ENCODE measurements at places on chromosomes 3 and 15.

DNA sequence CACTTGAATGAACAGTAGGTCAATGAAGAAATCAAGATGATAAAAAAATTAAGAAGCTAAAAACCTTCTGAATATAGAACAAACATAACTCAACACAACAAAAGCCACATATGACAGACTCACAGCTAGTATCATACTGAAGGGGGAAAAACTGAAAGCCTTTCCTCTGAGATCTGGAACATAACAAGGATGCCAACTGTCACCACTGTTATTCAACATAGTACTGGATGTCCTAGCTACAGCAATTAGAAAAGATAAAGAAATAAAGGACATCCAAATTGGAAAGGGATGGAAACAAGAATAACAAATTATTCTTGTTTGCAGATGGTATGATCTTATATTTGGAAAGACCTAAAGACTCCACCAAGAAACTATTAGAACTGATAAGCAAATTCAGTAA lies 60.8 kb downstream of the ILDR1 start:
- DNase-seq: no peak

GRCh38 chr3:11944052-11944673 lies 60.0 kb upstream of the SYN2 start:
- no peak for DNase-seq

DNA sequence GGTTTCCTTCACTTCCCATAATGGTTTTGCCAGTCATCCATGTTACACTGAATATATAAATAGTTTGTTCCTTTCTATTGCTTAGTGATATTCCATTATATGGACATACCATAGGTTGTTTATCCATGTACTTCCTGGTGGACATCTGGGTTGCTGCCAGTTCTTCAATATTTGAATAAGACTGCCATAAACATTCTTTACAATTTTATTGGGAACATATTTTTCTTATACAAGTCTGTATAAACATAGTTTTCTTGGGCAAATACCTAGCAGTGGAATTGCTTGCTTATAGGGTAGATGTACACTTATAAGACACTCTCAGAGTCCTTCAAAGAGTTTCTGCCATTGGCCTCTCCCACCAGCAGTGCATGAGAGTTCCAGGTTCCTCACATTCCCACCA lies 231.4 kb downstream of the OPA1 start:
- DNase-seq: no peak

- no peak for DNase-seq
Observed at GRCh38 chr3:194994551-194994981, 276.4 kb downstream of the XXYLT1 start.

DNA sequence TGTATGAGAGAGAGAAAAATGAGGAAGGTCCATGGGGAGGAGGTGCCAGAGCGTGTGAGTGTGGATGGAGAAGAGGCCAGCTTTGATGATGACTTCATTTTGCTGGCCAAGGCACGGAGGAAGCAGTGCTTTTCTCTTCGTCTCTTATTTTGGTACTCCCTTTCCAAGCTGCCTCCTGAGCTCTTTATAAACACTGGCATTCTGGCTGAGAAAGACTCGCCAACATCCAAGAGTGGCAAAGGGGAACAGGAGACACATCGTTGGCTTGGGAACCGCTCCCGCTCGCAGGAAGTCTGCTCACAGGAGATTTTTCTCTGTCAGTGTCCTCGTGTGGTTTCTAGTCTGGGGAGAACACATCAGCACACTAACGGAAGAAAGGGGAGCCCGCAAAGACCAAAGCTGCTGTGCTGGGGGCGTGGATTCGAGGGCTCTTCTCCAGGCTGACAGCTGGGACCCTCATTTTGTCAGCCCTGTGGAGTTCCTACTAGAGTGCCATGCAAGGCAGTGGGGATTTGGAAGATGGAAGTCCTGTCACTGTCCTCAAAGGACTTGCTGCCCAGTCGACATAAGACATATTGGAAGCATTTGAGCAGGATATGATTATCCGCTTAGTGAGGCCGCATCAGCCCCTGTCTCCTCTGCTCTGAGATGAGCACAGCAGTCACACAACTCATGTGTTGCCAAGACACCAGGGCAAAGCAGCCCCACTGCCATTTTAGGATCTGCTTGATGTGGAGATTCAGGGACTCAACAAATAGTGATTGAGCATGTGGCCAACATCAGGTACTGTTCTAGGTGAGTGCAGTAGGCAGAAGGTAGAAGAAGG lies 8.0 kb upstream of the SEMA4B start:
- DNase-seq: no peak

GRCh38 chr3:126798521-126798920 lies 94.5 kb downstream of the CHCHD6 start:
- DNase-seq: no peak

- DNase-seq: no peak
Observed at GRCh38 chr3:28036599-28037575, 204.5 kb upstream of the CMC1 start.

DNA sequence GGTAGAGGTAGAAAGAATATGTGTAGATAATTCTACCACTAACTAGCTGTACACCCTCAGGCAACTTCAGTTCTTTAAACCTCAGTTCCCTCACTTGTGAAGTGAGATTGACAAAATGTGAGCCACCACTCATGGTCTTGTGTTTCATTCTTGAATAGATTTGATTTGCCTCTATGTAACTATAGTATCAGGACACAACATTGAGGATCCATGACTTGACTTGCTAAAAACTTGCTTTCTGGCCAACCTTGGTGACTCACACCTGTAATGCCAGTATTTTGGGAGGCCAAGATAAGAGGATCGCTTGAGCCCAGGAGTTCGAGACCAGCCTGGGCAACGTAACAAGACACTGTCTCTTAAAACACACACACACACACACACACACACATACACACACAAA lies 115.8 kb upstream of the FLNB start:
- no peak for DNase-seq

GRCh38 chr3:22893101-22893500 lies 310.0 kb upstream of the UBE2E2 start:
- DNase-seq: no peak

- no peak for DNase-seq
Observed at GRCh38 chr3:58308728-58309127, 2.4 kb downstream of the HTD2 start.

DNA sequence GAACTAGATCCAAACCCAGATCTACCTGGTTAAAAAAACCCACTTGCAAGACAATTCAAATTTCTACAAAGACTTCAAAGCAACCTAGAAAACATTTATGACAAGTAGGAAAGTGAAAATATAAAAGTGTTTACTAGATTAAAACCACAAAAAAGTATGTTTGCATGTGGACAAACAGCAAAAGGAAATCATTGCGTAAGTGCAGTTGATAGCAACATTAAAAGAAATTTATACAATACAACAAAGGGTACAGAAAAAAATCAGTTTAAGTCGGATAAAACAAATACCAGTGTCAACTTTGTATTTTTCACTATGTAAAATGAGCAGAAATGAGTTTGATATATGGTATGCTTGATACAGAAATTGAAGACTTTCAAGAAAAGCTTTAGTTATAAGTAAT lies 2.6 kb downstream of the EIF5A2 start:
- DNase-seq: no peak

DNA sequence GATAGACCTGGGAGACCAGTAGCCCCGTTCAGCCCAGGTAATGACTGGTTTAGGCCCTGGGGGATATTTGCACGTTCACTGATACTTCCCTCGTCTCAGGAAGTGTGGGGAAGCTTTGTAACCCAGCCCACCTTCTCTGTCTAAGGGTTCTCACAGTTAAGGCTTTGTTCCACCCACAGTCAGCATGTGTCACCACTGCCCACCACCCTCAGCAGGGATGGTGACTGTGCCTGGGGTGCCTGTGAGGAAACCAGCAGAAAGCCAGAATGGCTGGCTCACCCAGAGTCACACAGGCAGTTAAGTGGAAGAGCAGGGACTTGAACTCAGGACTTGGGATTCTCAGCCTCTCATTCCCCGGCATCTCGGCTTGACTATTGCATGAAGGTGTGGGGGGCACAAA lies 5.2 kb downstream of the KBTBD13 start:
- no peak for DNase-seq

- no peak for DNase-seq
Observed at GRCh38 chr3:30527720-30528119, 78.7 kb upstream of the TGFBR2 start.

- DNase-seq: no peak
Observed at GRCh38 chr3:127811717-127812116, 10.6 kb downstream of the MGLL start.
